ENCODE measurements at places on chromosomes 1 and 21. TPM values are rescaled to one million over a fixed set of nuclear protein-coding genes. Genes with fewer than 3 reads are reported as not detected.
A peak's percentile ranks its signal among the peaks of the same experiment; 100 is the strongest.

DNA sequence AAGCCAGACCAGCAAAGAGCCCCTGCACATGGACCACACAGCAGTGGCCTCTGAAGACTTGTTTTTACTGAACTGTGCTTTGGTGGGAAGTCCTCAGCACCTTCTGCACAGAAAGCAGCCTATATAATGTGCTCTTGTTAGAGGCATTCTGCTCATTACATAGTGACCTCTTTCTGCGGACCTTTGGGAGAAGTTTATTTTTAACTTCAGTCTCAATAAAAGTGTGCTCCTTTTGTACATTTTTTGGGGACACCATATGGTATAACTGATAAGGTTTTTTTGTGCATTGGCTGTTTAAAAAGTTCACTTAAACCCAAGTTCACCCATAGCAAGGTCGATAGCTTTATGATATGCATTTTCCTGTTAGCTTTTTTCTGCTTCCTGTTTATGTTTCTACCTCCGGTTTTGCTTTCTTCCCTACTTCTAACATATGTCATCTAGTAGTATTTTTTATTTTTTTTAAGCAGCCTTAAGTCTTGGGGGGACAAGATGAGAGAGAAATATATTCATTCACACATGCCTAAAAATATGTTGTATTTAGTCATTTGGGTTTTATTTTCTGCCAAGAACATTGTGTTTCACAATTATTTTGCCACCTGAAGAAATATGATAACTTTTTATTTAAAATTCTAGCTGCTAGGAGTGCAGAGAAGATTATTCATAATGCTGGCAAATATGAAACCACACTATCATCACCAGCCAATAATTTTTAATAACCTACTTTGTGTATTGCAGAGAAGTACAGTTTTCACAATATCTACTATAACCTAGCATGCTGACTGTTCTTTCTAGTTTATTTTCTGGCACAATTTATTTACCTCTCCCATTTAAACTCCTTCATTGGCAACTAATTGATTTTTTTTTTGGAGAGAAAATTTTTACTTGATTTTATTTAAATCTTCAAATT is 22.9 kb upstream of the SLC19A2 start:
- peaks cover 29% of the 10 kb centered on the region for H3K4me1 ChIP-seq
- no peaks in the 10 kb centered on the region for H3K27me3 ChIP-seq
- H3K4me3 ChIP-seq = no peak overlapping the region
- no peaks in the 10 kb centered on the region for H3K36me3 ChIP-seq
- no peak for DNase-seq
- H3K27ac ChIP-seq = no peak overlapping the region

GRCh38 chr1:44571712-44572571 is 102.3 kb downstream of the TMEM53 start:
- no peak overlapping the region for H3K4me3 ChIP-seq
- no peaks in the 10 kb centered on the region for H3K36me3 ChIP-seq
- peaks cover 18% of the 10 kb centered on the region for H3K4me1 ChIP-seq
- no peak for DNase-seq
- no peaks in the 10 kb centered on the region for H3K27me3 ChIP-seq

- no peak overlapping the region for H3K4me3 ChIP-seq
- H3K27ac ChIP-seq = no peak overlapping the region
- H3K36me3 ChIP-seq = no peaks in the 10 kb centered on the region
- no peaks in the 10 kb centered on the region for H3K27me3 ChIP-seq
Measured at GRCh38 chr21:16742131-16742641, 770.7 kb upstream of the CXADR start.

GRCh38 chr1:166960858-166961474 is 14.4 kb downstream of the ILDR2 start:
- DNase-seq = no peak
- no peak overlapping the region for H3K4me3 ChIP-seq
- no peaks in the 10 kb centered on the region for H3K36me3 ChIP-seq
- no peaks in the 10 kb centered on the region for H3K4me1 ChIP-seq
- H3K27me3 ChIP-seq = peaks cover 63% of the 10 kb centered on the region

- no peaks in the 10 kb centered on the region for H3K27me3 ChIP-seq
- no peak overlapping the region for H3K4me3 ChIP-seq
- H3K4me1 ChIP-seq = no peaks in the 10 kb centered on the region
Measured at GRCh38 chr21:20721151-20721550, 277.1 kb upstream of the NCAM2 start.

DNA sequence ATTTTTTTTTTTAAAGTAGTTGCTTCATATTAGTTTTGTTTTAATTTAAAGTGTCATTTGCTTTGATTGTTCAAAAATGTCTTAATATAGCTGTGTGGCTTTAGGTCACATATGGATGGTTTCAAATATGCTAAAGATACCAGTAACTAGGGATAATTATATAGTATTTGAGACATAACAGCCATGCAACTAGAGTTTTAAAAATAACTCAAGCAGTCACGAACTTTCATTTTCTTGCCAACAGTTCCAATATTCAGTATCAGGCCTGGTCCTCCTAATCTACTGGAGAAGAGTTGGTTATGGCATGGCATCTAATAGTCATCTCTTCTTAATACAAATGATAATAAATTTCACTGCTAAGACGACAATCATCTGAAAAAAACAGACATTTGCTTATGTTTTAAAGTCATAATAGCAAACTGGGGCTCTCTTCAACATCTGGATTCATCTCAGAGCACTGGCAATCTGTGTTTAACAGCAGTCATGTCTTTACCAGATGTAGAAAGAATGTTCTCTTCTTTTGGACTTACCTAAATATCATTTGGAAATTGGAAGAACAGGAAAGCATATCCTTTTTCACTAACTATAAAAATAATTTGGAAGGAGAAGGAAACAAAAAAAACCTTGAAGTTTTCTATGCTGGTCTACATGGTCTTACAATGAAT is 24.1 kb upstream of the A3GALT2 start:
- H3K4me3 ChIP-seq = peak overlapping the region; percentile 99
- H3K36me3 ChIP-seq = peaks cover 46% of the 10 kb centered on the region
- H3K27me3 ChIP-seq = no peaks in the 10 kb centered on the region
- H3K27ac ChIP-seq = peak overlapping the region; percentile 86
- no peak for DNase-seq
- H3K4me1 ChIP-seq = peaks cover 70% of the 10 kb centered on the region

DNA sequence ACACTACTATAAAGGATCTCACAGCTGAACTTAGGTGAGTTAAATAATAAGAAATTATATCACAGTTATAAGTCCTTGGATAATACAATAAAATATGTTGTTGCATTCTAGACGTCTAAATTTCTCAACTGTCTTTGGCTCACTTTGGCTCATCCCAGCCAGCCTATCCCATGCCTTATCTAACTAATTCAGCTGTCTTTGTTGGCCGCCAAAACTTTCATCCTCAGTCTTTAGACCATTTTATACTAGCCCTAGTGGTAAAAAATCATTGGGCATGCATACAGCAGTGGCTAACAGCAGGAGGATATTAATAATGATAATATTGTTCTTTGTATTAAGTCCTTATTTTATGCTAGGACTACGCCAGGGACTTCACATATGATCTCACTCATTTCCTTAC is 59.3 kb downstream of the CCDC18 start:
- DNase-seq = no peak
- no peaks in the 10 kb centered on the region for H3K4me1 ChIP-seq
- peaks cover 14% of the 10 kb centered on the region for H3K36me3 ChIP-seq
- no peak overlapping the region for H3K27ac ChIP-seq
- no peaks in the 10 kb centered on the region for H3K27me3 ChIP-seq

GRCh38 chr21:33781121-33781520 is 134.5 kb downstream of the ATP5PO start:
- DNase-seq = no peak
- H3K4me1 ChIP-seq = no peaks in the 10 kb centered on the region
- no peak overlapping the region for H3K27ac ChIP-seq
- H3K36me3 ChIP-seq = no peaks in the 10 kb centered on the region
- H3K4me3 ChIP-seq = no peak overlapping the region

The RGS18 gene
- not detected for total RNA-seq

The DEPDC1 gene
- total RNA-seq = 74.0 TPM

The RNU1-4 gene
- 3,235 TPM for total RNA-seq

The SUSD4 gene
- 3.2 TPM for total RNA-seq

The FCER1G gene
- total RNA-seq = 1.3 TPM

The DPYD gene
- total RNA-seq = 24.1 TPM

The E2F2 gene
- total RNA-seq = 9.0 TPM

The EXTL1 gene
- total RNA-seq = 0.13 TPM

The KCNE1 gene
- total RNA-seq = 0.31 TPM

The RORC gene
- 0.70 TPM for total RNA-seq

The ATP1A4 gene
- not detected for total RNA-seq
